ENCODE measurements at places on chromosomes 2 and 18.

- DNase-seq = no peak
Measured at GRCh38 chr2:31227110-31227509, 6.8 kb upstream of the EHD3 start.

DNA sequence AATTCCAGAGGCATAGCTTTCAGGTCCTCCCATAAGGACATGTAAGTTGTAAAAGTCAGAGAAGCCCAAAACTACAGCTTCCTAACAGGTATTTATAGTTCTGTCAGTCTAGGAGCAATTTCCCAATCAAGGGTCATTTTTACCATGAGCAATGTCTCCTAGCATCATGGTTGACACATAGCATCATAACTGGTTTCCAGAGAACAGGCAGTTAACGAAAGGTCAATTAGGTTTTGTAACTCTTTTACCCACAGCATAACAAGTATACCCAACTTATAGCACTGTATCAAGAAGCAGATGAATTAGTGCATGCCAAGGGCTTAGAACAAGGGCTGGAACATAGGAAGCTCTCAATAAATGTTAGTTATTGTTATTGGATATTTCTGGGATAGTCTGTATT, 110.1 kb downstream of the MREG start:
- DNase-seq = no peak

- no peak for DNase-seq
Measured at GRCh38 chr2:224286923-224287322, 115.0 kb downstream of the FAM124B start.

GRCh38 chr2:113876503-113877387, 13.1 kb upstream of the ACTR3 start:
- DNase-seq = no peak

GRCh38 chr2:65687614-65688013, 255.2 kb upstream of the SPRED2 start:
- DNase-seq = no peak

- DNase-seq = no peak
Measured at GRCh38 chr2:150062416-150062815, 425.1 kb downstream of the RND3 start.

- DNase-seq = no peak
Measured at GRCh38 chr2:120395221-120396012, 49.5 kb downstream of the INHBB start.

DNA sequence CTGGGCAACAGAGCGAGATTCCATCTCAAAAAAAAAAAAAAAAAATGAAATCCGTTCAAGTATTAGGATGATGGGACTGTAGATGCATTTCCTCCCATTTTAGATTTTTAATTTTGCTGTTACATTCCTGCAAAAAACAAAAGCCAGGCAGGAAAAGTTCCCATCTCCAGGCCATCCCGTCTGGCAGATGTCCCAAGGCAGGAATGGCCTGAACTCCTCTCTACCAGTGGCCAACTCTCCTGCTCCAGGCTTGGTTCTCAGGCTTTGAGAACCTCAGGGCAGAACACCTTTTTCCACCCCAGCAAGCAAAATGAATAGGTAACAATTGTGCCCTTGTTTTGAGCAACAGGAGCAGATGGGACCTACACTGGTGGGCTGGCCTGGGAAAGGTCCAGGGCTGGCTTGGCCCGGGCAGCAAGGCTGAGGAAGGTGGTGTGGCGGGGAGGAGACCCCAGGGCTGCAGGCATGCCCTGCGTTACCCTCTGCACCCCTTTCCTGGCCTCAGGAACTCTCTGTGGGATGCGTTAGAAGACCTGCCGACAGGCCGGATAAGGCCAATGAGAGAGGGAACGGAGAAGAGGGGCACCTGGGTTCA, 86.0 kb downstream of the FAM210A start:
- no peak for DNase-seq

DNA sequence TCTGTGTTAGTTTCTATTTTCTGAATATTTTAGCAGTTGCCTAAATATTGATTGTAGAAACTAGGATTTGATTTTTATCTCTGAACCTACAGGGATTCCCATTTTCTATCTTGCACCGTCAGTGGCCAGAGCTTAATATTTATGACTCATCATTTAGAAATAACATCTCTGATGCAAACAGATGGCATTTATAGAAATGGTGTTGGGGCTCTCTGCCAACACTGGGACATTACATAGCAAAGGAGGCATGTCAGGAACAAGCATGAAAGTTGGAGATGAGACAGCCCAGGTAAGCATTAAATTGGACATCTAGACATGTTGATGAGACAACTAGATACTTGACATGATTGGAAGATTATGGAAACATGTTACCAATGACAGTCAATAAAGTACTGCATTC, 165.3 kb upstream of the SYT4 start:
- no peak for DNase-seq

DNA sequence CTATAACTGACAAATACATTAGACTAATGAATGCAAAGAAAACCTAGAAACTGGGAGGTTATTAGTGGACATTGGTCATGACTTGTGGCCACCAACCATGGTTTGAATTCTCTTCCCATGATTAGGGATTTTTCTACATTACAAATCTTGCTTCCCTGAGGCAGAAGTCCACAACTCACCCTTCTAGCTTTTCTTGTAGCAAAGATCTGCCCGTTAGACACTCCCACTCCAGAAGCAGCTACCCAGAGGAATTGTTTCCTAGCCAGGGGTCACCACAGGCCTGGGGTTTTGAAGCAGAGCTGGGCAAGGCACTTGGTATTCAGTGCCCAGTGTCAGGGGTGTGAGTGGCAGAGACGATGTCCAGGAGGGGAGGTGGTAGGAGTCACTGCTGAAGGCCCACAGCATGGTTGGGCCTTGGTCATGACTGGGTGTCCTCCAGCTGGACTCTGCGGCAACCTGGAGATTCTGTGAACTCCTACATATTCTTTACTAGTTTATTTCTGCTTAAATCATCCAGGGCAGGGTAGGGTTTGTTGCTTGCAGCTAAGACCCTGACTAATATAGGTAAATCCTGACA, 54.9 kb downstream of the ACTR2 start:
- no peak for DNase-seq

GRCh38 chr2:101145406-101145805, 5.8 kb downstream of the TBC1D8 start:
- no peak for DNase-seq

DNA sequence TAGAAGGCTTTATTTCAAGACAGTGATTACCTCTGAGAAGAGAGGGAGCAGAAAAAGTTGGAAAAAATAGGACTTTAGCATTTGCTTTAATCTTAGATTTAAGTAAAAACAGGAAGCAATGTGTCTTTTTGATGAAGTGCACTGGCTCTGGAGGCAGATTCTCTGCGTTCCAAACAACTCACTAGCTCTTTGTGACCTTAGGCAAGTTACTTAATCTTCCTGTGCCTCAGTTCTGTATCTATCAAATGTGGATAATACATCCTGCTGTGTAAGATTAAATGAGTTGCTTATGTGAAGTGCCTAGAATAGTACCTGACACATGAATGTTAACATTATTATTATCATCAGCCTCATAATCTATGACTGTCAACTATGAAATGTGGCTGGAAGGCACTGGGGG, 42.3 kb downstream of the RPRD1A start:
- no peak for DNase-seq

GRCh38 chr2:19989342-19989666, 601 bp downstream of the WDR35 start:
- DNase-seq = no peak

- DNase-seq = no peak
Measured at GRCh38 chr2:84735389-84735788, 145.5 kb downstream of the TRABD2A start.

DNA sequence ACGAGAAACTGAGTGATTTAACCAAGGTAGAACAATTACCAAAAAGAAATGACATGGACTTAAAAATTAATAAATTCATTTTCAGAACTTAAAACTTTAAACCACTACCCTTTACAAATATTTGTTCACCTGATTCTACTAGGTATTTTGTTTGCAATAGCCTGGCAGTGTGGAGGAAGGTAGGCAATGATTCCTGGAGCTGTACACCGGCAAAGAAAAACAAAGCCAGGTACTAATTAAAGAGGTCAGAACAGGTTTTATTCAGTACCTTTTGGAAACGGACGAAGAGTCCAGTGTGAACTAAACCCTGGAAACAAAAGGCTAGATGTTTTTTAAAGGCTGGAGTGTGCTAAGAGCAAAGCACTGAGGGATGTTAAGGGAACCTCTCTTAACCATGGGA, 561.3 kb upstream of the FSHR start:
- no peak for DNase-seq

- DNase-seq = no peak
Measured at GRCh38 chr2:211162911-211163310, 606.5 kb downstream of the CPS1 start.

GRCh38 chr2:169778446-169778845, 20.2 kb upstream of the SSB start:
- DNase-seq = no peak

GRCh38 chr2:21084401-21084800, 39.4 kb upstream of the TDRD15 start:
- no peak for DNase-seq

- DNase-seq = no peak
Measured at GRCh38 chr2:72846171-72847095, 20.6 kb upstream of the EXOC6B start.

- no peak for DNase-seq
Measured at GRCh38 chr2:134917360-134917865, 1.2 kb upstream of the CCNT2 start.

GRCh38 chr2:69771461-69771860, 29.5 kb downstream of the ANXA4 start:
- no peak for DNase-seq

- no peak for DNase-seq
Measured at GRCh38 chr18:61797696-61798590, 94.9 kb downstream of the RNF152 start.

GRCh38 chr18:13376841-13377351, 158.3 kb downstream of the LDLRAD4 start:
- DNase-seq = no peak

- DNase-seq = peak; percentile 28
Measured at GRCh38 chr2:196592331-196592910, 47.1 kb upstream of the CCDC150 start.

GRCh38 chr18:32688821-32689220, 84.0 kb downstream of the KLHL14 start:
- DNase-seq = no peak

DNA sequence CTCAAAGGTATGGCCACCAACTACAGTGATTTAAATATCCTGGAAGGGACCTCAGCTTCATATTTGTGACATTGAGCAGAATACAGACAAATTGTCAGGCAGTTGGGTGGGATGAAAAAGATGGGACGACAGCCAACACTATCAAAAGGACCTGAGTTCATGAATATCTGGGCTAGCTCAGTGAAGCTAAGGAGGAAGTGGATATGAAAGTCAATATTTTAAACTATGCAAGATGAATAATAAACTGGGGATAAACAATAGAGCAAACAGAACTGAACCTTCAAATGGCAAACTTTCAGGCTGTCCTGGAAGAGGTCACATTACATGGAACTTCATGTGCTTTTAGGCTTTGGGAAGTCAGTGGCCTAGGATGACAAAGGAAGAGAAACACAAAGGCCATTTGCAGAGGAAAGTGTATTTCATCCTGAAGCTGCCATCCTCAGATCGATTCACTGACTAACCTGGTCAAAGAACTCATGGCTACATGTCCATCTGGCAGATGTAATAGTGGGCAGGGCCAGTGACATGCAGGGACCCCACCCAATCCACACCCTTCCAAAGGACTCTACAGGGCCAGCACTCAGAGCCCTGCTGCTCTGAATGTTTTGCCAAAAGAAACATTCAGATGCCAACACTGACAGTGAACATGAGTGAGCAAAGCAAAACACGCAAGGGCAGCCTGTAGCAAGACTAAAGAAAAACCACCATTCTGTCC, 175.7 kb downstream of the ETAA1 start:
- no peak for DNase-seq

GRCh38 chr2:135259123-135259522, 207.0 kb downstream of the RAB3GAP1 start:
- DNase-seq = no peak

GRCh38 chr2:195238379-195238778, 418.6 kb upstream of the SLC39A10 start:
- no peak for DNase-seq

GRCh38 chr2:39696101-39696553, 30.4 kb downstream of the TMEM178A start:
- DNase-seq = no peak

- DNase-seq = no peak
Measured at GRCh38 chr18:41744421-41745030, 210.5 kb upstream of the PIK3C3 start.

DNA sequence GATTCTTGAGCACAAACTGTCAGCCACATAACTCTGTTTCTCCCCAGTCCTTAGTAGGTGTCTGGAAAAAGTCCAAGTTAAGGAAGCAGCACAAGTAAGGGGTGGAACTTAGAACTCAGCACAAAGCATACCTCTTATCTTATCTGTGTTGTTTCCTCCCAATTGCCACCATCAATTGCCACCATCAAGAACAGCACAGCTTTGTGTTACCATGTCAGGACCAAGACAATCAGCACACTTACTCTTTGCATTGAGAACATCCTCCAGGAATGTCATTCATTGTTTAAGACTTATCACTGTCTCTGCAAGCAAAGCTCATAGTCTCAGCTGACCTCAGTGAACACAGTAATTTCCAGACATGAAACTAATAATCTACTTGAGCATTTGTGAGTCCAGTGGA, 212.7 kb upstream of the FSHR start:
- DNase-seq = no peak

- DNase-seq = no peak
Measured at GRCh38 chr2:159084384-159085370, 116.2 kb downstream of the TANC1 start.

DNA sequence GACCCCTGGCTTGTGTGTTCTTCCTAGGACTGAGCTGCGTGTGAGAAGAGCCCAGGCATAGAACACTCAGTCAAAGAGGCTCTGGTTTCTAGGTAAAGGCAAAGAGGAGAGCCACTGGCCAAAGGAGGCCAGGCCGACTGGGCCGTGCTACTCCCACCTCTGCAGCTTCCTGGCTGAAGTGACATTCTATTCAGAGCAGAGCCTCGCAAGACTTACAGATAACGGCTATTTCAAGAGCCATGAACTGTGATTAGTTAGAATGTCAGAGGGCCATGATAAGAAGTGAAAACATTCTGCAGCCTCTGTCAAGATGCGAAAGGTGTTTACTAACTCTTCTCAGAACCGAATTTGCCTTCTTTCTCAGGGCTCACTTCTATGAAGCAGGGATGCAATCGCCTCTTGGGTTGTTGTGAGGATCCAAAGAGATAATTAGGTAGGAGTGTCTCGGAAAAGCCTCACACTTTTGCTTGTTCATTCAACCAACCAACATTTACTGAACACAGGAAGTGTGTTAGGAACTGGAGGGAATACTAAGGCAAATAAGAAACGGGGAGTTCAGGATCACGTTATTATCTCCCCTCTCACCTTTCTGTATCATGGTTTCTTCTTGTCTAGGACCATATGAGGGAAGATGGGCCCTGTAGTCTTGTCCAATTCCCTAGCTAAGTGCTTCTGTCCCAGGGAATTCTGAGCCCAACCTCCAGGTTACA, 3.4 kb upstream of the DNAJC5G start:
- DNase-seq = no peak

GRCh38 chr2:107334306-107334705, 448.3 kb upstream of the ST6GAL2 start:
- peak; percentile 5 for DNase-seq

GRCh38 chr2:168521053-168521741, 65.1 kb downstream of the CERS6 start:
- no peak for DNase-seq

GRCh38 chr2:18001671-18002070, 123.2 kb downstream of the KCNS3 start:
- no peak for DNase-seq

GRCh38 chr2:232955856-232956255, 57.2 kb downstream of the NGEF start:
- DNase-seq = no peak

- no peak for DNase-seq
Measured at GRCh38 chr2:241804326-241805229, 4.4 kb upstream of the NEU4 start.

Measured in amniotic stem cell (primary cell).